ENCODE measurements at places on chromosomes 5 and 9.

- DNase-seq, result no peak
These were observed 61.3 kb upstream of the RNF38 start for GRCh38 chr9:36461323-36461722.

- DNase-seq, result no peak
These were observed 18.6 kb upstream of the CFAP95 start for GRCh38 chr9:69801989-69802388.

GRCh38 chr9:23117616-23118015, 671.0 kb downstream of the DMRTA1 start:
- DNase-seq, result no peak

DNA sequence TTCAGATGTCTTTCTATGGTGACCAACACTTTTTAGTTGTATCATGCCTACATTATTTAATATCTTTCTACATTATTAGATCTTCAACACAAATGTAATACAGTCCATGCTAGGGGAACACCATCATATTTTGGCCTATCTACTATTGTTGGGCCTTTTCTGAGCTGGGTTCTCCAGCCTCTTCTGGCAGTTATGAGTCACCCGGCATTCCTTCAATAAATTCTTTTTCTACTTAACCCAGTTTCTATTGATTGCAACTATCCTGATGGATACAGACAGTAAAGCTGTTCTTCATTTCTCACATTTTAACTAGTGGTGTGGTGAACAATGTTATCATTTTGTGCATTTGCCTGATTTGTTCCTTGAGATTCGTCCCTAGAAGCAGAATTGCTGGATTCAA, 529.3 kb downstream of the BNC2 start:
- no peak for DNase-seq

DNA sequence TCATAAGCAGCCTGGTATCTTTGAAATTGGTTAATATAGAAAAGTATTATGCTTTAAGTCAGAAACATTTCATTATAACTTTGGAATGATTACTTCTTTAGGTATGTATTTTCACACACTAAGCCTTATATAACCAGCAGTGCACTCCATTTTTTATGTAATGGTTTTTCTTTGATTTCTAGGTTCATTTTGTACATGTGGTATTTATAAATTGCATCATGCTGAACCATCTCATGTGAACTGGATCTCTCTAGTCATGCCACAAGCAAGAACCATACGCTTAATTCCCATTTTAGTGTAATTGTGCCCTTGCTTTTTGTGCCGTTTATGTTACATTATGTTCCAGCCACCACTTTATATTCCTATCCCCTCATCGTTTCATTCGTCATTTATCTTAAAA, 38.6 kb upstream of the SRP19 start:
- no peak for DNase-seq

DNA sequence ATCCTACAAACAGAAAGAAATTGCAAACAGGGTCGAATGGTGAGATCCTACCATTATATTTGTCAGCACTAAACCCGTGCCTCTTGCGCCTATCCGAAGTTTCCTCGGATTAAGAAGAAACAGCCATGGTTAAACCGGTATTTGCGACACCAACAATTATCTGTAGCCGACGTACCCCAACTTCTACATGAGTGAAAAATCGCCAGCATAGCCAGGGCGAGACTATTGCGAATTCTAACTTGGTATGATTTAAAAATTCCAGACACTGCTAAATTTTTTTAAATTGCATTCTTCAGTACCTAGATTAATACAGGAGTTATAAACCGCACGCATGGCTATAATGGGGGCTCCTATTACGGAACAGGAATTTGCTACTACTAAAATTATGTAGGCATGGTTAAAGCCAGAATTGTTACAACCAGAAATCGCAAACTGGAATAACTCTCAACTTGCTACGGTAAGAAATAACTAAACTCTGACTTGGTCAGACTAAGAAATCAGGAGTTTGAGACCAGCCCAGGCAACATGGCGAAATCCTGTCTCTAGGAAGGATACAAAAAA, 25.3 kb upstream of the ANXA2R start:
- DNase-seq, result no peak

GRCh38 chr5:113373426-113373825, 61.4 kb downstream of the TSSK1B start:
- DNase-seq, result no peak

DNA sequence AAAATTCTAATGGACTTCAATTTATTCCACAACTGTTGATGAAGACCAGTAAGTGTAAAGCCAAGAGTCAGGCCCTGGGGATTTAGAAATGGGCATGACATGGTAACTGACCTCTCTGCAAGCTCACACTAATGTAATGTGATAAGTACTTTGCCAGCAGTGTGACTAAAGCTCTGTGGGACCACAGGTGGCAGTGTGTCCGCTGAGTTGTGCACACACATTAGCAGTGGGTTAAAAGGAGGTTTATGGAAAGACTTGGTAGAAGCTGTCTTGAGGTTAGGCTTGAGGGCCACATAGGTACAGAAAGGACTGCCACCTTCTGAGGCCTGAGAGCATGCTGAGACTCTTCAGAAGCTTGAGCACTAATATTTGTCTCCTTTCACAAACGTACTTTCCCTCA, 67.6 kb downstream of the UBAP1 start:
- no peak for DNase-seq

DNA sequence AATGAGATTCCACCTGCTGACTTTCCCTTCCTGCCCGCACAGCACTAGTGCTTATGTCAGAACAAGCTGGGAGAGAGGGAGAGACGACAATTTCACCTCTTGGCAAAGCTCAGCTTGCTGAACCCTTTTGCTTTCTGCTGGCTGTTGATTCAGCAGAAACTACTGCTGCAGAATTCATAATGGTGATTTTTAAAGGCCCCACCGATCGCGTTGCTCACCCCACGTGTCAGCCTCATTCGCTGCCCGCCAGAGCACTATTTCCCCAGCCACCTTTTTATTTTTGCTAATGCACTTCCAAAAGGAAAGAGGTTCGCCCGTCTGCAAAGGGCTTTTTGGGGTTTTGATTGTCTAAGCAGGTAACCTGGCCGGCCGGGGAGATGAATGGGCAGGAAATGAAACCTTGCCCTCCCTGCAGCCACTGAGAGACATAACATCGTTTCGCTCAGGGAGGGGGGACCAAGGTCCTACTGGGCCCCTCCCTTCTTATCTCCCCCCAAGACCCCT, 1.3 kb downstream of the PPP2R2B start:
- no peak for DNase-seq

GRCh38 chr5:120465436-120465961, 1.4 kb downstream of the PRR16 start:
- no peak for DNase-seq

DNA sequence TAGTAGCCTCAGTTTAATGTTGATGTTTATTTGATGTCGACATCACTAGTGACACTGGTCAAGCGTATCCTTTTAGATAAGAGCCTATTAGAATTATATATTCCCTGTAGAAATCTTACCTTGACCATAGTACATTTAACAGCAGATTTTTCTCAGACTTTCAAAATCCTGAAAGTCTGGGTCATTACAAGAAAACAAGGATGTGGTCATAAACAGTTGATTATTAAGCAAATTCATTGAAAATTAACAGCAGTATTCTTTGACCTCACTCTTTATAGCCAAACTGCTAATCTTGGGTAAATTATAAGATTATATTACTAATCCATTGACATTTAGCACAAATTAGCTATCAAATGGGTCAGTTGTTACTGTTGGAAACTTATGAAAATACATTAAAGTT, 83.4 kb downstream of the GHR start:
- DNase-seq, result no peak

DNA sequence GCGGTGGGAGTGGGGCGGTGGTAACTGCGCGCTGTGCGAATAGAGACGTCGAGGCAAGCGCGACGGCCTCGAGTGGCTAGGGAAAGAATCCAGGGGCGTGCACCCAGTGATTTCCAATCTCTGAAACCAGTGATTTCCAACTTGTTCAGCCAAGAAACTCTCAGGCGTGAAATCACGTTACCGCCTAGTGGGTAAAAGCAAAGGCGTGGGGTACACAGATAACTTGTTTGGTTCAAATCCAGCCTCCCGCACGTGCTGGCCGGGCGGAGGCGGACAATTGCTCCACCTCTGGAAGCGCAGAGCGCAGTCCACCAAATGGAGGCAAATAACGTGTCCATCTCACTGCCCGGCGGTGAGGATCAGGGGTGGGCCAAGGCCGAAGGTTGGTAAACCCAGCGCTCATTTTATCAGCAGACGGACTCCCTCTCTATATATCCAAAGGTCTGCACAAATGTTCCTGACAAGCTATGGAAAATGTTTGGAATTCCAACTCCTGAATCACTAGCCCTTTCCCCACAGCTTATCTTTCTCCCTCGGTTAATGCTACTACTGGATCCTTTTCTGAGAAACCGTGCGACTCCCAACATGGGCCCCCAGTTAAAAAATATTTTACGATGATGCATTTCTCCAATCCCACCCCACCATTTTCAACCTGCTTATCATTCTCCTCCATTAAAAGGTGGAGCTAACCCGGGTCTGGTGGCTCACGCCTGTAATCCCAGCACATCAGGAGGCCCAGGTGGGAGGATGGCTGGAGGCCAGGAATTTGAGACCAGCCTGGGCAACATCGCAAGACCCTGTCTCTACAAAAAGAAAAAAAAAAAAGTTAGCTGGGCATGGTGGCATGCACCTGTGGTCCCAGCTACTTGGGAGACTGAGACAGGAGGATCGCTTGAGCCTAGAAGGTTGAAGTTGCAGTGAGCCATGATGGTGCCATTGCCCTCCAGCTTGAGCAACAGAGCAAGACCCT, 950 bp upstream of the FNBP1 start:
- no peak for DNase-seq

All from stimulated activated CD8-positive, alpha-beta memory T cell treated with anti-CD3 and anti-CD28 coated beads, Interleukin-7, amount 100 ng/mL, for 1 hour (primary cell).